ENCODE measurements at places on chromosomes 6 and 20.

- no peak for DNase-seq
Measured at GRCh38 chr20:37988306-37988954, 44.8 kb downstream of the TTI1 start.

DNA sequence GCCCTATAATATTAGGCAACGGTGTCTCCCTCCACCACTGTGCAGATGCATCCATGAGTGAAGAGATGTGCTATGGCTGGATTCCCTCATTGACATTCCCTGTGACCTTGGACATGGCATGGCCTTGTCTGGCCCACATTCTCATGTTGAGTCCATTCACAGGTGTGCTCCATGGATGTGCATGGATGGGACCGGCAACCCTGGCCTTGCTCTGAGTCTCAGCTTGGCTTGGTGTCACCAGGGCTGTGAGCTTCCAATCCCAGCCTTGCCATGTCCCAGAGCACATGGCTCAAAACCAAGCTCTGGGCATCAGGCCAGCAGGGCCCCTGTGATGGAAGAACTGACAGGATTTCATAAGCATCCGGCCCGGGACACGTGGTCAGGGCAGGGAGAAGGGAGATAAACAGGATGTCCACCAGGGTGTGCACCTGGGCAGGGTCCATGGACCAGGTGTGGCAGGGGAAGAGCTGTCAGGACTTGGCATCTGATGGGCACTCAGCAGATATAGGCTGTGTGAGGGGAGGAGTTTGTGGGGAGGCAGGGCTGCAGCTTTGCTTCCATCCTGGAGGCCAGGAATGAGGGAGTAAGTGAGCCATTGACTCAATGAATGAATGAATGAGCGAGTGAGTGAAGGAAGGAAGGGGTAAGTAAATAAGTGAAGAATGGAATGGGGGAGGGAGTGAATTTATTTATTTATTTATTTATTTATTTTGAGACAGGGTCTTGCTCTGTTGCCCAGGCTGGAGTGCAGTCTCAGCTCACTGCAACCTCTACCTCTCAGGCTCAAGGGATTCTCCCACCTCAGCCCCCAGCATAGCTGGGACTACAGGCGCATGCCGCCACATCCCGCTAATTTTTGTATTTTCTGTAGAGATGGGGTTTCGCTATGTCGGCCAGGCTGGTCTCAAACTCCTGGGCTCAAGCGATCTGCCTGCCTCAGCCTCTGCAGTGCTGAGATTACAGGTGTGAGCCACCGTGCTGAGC lies 15.7 kb downstream of the NRSN2 start:
- DNase-seq = peak; percentile 77

GRCh38 chr6:41942067-41942851 lies 651 bp upstream of the CCND3 start:
- peak; percentile 87 for DNase-seq

DNA sequence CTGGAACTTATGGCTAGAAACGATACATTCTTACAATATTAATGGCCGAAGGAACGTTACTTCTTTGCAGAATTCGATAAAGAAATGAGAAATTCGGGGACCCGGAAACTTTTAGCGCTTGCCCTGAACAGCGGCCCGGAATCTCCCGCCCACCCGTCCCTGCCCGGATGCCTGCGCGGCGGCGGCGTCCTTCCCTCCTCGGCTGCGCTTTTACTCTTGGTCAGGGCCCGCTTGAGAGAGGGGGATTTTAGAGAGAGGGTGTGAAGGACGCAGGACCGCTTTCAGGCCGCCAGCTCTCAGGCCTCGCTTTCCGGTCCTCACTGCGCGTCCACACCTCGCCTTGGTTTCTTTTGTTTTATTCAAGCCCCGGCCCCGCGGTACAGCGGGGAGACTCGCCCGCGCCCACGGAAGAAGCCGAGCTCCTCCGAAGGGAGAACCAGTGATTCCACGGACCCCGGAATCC lies 243.7 kb downstream of the ARID1B start:
- no peak for DNase-seq

DNA sequence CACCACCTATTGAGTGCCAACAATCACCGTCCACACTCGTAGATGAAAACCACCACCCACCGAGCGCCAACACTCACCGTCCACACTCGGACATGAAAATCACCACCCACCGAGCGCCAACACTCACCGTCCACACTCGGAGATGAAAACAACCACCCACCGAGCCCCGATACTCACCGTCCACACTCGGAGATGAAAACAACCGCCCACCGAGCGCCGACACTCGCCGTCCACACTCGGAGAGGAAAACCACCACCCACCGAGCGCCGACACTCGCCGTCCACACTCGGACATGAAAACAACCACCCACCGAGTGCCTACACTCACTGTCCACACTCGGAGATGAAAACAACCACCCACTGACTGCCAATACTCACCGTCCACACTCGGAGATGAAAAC lies 129.3 kb downstream of the IRF4 start:
- no peak for DNase-seq

DNA sequence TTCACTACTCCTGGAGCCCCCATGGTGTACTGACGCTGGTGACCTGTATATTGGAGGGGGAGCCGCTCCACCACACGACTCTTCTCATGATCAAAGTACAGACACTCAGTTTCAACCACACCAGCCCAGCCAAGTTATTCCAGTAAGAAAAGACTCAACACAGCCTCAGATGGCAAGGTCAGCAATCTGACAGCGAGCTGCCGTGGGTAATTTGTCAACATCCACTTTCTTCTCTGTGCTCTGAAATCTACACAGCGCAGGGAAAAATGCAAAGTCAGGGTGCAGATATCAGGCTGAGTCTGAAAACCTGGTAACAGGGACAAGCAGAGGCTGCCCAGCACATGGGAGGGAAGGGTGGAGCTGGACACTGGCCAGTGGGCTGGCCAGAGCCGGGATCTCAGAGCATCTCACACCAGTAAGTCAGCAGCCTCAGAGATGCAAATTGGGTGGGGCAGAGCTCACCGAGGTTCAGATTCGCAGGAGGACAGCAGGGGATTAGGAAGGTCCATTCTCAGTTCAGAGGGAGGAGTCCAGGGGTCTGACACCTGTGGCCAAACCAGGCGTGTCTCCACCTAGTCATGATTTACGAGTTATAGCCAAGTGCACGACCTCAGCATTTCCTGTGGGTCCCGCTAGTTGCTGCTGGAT lies 44.5 kb upstream of the RPS6KA2 start:
- no peak for DNase-seq

GRCh38 chr6:157498817-157499216 lies 117.8 kb downstream of the ZDHHC14 start:
- no peak for DNase-seq

GRCh38 chr20:44393608-44394451 lies 38.3 kb downstream of the HNF4A start:
- no peak for DNase-seq

DNA sequence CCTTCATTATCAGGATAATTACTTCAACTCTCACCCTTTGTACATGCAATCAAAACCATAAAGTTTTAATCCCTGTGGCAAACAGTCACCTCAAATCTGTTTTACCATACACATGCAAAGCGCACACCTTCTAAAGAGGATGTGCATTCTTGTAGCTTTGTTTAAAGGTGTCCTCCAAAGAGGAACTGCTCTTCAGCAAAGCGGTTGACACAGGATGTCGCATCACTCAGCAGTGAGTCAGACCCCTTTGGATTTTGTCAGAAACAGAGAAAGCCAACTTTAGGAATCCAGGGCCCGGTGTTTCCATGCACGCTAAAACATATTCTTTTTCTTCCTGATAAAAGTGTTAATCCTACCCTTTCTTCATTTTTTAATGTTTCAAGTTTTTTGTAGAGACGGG lies 268.3 kb upstream of the ARID1B start:
- no peak for DNase-seq

GRCh38 chr20:59005523-59006166 lies 1.4 kb downstream of the CTSZ start:
- DNase-seq = no peak

- DNase-seq = no peak
Measured at GRCh38 chr6:17949168-17949567, 38.3 kb downstream of the KIF13A start.

GRCh38 chr6:43736211-43736786 lies 33.7 kb upstream of the VEGFA start:
- no peak for DNase-seq

DNA sequence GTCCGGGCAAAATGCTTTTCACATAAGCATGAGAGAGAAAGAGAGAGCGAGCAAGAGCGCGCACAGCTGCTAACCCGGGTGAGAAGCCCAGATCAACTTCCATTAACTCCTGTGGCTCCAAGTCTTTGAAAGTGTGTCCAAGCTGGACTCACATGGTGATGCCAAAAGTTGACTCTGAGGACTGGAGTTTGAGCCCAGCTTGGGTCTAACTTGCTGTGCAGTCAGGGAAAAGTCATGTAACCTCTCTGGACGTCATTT lies 357.2 kb upstream of the SULF2 start:
- DNase-seq = no peak

DNA sequence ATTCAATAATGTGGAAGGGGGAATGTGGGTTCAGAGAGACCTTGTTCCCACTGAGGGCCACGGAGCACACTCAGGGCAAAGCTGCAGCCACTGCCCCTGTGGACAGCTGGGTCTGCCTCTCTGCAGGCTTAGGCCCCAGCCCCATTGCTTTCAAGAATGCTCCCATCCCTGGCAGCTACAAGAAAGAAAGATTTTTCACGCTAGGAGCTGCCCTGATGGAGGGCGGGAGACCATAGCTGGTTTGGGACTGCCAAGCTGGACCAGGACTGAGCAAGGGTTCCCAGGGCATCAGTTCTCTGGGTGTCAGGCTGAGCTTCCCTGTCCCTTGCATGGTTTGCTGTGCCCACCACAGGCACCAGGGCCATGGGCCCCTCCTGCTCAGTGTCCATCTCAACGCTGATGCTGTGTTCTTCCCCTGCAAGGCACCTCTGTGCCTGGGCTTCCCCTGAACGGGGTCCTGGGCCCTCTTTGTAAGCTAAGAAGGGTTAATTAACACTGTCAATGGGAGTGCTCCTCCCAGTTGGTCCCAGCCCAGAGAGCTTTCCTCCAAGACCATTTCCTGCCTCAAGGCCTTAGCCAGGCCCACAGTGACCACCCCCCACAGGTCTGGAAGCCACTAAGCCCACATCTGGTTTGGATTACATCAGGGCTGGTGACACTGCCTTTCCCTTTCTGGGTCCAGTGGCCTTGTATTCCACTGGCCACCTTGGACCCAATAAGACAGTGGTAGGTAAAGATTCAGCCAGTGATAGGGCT lies 8.4 kb downstream of the FOXS1 start:
- no peak for DNase-seq

DNA sequence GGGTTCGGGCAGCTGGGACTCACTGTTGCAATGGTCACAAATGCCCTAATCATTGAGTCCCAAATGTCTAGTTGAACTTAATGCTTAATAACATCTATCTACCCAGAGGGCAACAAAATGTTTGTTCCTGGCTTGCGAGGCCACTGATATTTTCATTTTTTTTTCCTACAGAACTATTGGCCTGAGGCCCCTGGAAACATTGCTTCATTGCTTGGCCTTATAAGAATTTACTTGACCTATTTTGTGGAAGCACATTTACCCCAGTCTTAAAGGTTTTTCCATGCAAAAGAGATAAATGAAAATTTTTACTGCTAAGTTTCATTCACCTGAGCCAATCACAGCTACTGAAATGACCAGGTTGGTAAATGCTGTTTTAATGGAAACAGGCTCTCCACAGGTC lies 133.1 kb upstream of the RIPOR2 start:
- no peak for DNase-seq

DNA sequence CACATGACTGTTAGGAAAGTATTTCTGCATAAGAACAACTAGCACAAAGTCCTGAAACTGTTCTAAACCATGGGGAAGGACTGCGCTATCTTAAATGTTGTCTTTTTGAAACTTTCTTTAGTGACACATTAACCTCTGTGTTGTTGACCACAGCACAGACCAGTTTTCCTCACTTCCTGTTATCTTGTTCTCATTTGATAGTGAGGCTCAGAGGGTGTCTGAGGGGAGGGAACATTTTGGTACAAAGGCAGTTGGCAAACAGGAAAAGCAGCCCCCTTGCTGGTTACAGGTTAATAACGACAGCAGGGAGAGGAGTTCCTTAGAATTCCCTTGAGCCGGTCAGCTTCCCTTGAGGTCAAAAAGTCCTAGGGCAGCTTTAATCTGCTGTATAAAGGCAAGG lies 143.5 kb upstream of the BMP2 start:
- DNase-seq = no peak

DNA sequence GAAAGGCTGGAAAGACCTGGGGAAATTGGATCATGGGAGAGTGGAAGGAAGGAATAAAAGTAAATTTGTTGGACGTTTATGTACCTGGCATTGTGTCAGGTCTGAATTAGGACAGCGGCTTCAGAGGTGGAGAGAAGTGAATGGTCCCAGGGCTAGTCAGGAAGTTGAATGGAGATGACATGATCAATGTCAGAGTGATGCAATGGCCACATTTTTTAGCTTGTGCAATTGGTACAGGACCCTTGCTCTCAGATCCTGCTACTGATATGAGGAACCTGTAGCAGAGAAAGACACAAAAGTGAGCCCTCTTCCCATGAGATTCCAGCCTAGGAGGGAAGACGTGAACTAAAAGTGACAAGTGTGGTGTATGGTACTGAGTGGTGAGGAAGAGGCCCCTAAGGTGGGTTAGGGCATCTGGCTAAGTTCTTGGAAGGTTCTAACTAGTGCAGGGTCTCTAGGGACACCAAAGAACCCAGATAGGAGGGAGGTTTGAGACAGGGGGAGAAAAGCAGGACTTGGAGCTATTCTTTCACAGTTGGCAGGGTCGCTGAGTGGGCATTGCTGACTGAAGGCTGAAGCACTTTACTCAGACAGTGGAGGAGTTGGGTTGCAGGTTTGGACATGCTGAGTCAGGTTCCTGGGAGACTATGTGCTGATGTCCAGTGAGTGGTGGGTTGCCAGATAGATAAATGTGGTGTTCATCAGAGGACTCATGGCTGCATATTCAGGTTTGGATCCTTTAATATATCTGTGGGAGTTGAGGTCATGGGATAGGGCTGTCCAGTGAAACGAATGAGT lies 266.1 kb upstream of the RNF24 start:
- DNase-seq = no peak

DNA sequence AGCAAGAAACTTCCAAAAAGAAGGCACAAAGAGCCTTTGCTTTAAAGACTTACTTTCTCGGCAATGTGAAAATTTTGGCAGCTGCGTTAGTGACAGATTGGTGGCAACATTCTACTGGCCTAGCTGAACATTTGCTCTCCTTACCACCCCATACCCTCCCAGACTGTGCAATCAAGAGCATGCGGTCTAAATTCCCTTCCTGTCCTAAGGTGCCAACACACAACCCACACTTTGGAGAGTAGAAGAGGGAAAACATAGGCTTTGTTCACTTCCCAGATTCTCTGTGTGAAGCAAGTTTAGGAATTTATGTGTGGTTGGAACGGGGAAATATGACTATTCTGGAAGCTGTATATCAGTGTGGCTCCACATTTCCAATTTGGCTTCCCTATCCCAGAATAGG lies 29.8 kb upstream of the NEDD9 start:
- DNase-seq = no peak

DNA sequence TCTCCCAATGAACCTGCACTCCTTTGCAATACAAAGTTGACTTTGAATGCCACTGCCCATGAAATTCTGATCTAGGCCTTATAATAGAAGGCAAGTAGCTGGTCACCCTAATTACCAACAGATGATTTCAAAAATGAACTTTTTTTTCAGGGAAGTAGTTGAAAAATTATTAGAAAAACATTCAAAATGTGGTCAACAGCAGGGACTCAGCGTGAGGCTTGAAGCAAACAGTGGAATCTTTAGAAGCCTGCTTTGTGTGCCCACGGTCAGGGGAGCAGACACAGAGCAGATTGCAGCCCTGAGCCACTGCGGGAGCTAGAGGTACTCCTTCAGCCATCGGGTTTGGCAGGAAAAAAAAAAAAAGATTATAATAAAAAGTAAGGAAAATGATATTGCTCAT lies 87.1 kb upstream of the HEY2 start:
- DNase-seq = no peak

Measured in kidney epithelial cell (primary cell).